ENCODE measurements at places on chromosomes 13 and 19.

GRCh38 chr19:5547881-5548280, 19.9 kb downstream of the TINCR start:
- peak; percentile 32 for DNase-seq

- no peak for DNase-seq
These were observed 764.9 kb upstream of the SLITRK5 start for GRCh38 chr13:86906127-86906874.

GRCh38 chr13:65855242-65855805, 1374.8 kb downstream of the PCDH9 start:
- no peak for DNase-seq

DNA sequence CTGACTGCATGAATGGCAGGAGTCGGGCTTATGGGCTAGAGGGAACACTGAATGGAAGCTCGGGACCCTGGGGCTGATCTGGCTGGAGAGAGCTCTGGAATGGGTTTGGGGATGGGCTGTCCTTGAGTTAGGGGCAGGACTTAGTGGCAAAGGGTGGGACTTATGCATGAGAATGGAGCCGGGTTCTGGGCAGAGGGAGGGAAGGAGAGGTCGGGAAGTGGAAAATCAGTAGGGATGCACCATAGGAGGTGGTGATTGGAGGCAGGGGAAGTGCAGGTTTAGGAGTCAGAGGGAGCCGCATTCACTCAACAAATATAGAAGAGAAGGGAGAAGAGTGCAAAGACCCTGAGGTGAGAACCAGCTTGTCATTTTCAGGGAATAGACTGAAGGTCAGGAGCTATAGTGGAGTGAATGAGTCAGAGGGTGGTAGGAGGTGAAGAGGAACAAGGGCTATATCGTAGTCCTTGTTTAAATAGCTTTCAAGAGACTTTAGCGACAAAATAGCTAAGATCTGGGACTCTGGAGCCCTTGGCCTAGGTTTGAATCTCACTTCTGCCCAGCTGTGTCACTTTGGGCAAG, 748 bp downstream of the RAB4B start:
- DNase-seq: peak; percentile 41

DNA sequence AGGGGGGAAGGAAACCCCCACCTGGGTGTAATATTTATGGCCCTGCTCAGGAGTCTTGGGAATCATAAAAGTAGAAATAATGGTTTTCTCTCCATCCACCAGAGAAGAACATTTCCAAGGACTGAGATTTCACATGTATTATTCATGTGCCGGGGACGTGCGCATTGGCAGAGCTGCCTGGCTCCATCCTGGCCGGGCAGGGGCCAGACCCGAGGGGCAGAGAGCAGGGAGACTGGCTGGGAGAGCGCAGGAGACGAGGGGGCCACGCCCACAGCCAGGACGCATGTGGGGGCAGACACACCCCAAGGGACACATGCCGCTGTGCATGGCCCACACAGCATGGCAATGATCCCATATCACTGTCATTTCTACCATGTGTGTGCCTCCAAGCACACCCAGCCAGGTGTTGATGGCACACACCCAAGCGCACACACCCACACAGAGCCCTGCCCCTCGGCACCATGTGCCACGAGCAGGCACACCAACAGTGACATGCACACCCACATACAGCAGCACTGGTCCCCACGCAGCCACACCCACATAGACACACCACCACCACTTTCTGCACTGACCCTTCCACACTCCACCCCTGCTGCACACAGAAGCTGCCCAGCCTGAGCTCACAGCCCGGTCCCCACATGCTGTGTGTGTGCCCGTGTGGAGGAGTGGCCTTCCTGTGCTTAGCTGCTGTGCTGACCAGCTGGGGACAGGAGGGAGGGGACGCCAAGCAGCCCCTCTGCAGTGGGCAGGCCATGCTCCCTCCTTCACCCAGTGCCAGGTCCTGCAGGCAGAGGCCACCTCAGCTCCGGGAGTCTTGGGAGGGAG, 39.3 kb downstream of the CEBPG start:
- DNase-seq: no peak

DNA sequence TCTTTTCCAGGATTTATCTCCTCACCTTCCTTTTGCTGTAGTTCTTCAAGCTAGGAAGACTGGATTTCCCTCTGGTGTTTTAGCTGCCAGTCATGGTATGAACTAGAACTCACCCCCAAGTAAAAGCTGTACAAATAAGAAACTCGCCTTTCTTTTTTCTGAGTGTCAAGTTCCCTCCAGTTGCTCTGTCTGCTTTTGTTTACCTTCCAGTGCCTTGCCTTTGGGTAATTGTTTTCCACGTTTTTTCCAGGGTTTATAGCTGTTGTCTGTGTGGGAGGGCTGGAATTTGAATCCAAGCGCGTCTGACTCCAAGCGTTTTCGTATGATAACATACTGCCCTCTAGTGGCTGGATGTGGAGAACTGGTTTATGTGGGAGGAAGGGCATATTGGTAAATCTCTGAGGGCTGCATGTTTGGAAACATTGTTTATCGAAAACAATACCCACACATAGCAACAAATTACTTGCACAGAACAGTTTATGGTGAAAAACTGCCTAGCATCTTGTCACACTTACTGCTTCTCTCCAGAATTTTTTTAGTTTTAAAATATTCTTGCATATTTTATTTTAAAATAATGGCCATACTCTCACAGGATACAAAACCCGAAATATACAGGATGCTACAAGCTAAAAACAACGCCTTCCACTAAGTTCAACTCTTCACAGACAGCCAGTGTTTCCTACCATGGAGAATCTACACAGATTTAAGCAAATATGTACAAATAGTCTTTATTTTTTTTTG, 19.2 kb downstream of the RCN3 start:
- peak; percentile 82 for DNase-seq

DNA sequence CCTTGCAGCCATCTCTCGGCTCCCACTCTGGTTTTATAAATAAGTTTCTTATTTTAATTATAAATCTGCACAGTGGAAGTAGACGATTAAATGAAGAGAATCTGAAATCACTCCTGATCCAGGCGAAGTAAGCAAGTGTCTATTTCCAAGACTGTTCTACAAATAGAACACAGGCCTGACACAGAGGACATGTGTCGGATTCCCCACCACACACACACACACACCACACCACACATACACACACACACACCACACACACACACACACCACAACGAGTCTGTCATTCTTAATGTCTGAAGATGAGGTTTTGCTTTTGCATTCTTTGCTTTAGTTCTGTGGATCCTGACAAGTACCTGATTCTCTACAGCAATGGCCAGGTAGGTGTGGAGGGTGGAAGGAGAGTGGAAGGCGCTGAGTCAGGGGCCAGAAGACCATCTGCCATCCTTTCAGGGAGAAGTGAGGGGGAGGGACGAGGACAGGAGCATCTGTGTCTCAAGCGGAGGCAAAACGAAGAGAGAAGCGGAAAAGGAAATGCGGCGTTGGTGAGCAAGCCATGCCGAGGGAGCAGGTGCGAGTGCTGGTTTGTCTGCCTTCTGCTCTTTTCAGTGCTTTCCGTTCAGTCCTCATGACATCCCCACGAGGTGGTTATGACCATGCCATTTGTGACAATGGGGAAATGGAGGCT, 110.2 kb downstream of the TEX26 start:
- no peak for DNase-seq

DNA sequence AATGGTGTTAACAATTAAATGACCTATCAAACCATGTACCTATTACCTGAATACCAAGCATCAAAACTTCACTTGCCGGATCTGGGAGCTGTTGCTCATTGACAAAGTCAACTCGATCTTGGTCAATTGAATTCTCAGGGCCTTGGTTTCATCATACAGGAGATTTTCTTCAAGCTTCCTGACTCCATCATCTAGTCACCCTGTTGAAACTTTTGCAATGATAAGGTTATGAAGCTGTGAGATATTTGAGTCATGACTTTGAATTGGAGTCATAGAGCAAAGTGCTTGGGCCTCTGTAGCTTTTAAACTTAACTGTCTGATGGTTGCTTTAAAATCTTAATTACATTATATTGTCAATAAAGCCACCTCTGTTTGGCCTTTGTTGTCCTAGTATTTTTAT, 260.9 kb downstream of the COG6 start:
- DNase-seq: peak; percentile 52

DNA sequence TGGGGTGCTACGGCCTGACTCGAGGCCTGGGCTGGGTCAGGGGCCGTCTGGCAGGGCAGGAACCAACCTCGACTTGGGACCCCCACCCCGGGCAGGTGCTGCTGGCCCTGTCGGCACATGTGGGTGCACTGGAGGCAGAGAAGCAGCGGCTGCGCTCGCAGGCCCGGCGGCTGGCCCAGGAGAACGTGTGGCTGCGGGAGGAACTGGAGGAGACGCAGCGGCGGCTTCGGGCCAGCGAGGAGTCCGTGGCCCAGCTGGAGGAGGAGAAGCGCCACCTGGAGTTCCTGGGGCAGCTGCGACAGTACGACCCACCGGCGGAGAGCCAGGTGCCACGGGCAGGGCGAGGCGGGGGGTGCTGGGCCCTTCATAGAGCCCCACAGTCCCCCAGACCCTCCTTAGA, 5.9 kb downstream of the KLC3 start:
- DNase-seq: peak; percentile 20

Data from trophoblast cell (in vitro differentiated cells and primary cell).